ENCODE measurements at places on chromosomes 2 and 18.

DNA sequence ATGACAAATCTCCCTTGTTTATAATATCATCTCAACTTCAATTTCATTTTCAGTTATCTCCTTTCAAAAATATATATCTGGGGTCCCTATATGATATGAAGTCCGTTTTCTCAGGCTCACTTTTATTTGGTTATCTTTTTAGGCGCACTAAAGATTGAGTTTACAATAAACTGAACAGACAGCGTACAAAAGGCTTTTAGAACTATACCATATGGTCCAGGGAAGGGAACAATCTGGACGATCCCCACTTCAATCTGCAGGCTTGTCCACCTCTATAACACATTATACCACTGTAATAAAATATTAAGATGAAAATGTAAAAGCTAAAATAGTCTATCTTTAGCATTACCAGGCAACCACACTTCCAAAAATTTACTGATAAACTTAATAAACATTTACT lies 289.9 kb downstream of the ZEB2 start:
- no peak for DNase-seq

GRCh38 chr2:230692760-230693159 lies 19.9 kb upstream of the CAB39 start:
- DNase-seq: no peak

GRCh38 chr2:133674433-133675331 lies 106.4 kb upstream of the NCKAP5 start:
- DNase-seq: no peak

DNA sequence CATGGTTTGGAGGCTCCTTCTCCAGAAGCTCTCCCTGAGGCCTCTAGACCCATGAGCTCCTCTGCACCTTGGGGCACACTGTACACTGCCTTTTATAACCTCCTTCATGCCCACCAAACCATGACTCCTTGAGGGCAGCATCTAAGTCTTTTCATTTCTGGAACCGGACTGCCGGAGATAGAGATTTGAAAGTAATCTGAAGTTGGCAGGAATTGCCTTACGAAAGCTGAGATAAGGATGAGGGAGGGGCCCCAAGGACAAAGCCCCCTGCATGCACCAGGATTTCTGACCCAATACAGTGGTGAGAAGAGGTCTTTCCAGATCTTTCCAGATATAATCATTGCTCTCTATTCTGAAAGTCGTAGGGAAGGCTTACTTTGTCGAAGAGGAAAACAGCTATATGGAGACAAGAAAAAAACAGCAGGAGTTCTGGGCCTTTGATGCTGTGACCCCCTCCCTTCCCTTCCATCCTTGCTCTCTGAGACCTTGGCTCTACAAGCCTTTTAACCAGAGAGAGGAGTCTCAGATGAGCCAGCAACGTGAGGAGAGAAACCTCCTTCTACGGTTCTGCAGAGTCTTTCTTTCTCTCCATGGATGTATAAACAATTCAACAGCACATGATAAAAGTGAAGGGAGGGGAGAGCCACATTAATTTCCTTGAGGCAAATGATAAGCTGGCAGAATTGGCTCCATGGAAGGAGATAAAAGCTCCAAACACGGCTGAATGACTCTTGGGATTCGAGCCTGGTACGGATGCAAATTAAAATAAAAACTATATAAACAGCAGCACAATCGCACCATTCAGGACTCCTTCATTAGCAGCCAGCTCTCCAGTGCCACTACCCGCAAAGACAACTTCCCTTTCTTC lies 88.0 kb upstream of the RTN4 start:
- DNase-seq: no peak

DNA sequence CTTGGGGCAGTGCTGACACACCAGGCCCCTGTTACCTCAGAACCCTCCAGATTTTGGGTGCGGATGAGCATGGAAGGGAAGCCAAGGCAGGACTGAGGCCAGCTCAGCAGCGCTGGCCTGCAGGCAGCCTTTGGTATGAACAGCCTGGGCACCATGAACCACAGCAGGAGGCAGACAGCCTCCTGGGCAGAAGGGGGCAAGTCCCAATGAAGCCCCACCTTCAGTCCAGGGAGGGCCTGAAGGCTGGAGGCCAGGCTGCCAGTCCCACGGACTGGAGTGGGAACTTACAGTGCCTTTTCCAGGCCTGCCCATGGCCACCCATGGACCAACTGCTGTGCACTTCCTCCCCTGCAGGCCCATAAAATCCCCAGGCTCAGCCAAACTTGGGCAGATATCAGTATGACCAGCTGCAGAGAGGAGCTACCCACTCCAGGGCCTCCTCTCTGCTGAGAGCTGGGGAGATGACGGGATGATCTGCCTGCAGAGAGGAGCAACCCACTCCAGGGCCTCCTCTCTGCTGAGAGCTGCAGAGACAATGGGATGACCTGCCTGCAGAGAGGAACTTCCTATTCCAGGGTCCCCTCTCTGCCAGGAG lies 74.7 kb downstream of the NEURL3 start:
- DNase-seq: no peak

- DNase-seq: no peak
Measured at GRCh38 chr18:49650426-49650891, 88.6 kb downstream of the LIPG start.

- DNase-seq: no peak
Measured at GRCh38 chr2:100818606-100819369, 1.2 kb upstream of the NPAS2 start.

- DNase-seq: no peak
Measured at GRCh38 chr2:128502638-128503246, 184.1 kb upstream of the HS6ST1 start.

DNA sequence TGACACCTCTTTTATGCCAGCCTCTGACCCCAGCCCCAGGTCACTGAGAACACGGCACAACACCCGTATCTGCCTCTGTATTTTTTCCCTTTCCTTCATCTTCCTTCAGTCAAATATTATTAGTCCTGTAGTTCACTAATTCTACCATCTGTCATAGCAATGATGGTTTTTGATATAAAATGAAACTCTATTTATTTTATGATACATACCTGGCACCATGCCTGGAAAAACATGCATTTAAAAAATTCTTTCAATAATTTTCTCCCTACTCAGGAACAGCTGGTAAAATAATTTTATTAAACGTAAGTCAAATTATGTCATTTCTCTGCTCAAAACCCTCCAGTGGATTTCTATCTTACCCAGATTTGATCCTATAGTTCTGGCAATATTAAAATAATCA lies 224.7 kb downstream of the CDH7 start:
- no peak for DNase-seq

- DNase-seq: no peak
Measured at GRCh38 chr18:50313873-50314460, 26.5 kb upstream of the CXXC1 start.

- no peak for DNase-seq
Measured at GRCh38 chr2:218964041-218964771, 4.7 kb downstream of the CDK5R2 start.

GRCh38 chr2:28136556-28136955 lies 246.0 kb downstream of the BABAM2 start:
- DNase-seq: no peak

GRCh38 chr2:161412346-161412745 lies 3.8 kb upstream of the TBR1 start:
- no peak for DNase-seq

- no peak for DNase-seq
Measured at GRCh38 chr2:16475586-16475985, 190.0 kb downstream of the CYRIA start.
